ELF-1 (cell line): ENCODE measurements at places on chromosomes 2 and 18.

DNA sequence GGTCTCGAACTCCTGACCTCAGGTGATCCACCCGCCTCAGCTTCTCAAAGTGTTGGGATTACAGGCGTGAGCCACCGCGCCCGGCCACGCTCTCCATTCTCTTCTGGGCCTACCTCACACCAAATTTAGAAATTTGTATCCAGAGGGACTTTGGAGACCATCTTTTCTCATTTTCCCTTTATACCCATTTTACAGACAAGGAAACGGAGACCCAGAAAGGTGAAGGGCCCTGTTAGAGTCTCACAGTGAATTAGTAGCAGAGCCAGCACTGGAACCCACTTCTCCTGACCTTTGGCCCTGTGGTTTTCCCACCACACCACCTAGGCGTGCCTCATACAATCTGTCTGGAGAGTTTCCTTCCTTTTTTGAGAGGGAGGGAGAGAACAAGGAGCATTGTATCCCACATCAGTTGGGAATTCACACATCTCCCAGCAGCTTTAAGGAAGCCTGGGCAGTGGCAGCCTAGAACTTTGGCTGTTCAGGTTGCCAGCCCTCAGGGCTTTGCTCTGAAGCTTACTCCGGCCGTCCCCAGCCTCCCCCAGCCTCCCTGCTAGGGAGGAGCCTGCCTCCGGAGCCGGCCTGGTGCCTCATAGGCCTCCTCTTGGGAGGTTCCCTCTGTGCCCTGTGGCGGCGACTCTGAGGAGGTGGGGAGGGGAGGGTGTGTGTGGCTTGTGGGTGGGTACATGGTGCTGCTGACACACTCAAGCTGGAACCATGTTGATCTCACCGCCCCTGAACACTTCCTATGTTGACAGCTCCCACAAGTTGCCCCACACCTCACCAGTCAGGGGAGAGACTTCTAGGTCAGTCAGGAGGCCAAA lies 13.8 kb downstream of the FOSL2 start:
- peak; percentile 43 for DNase-seq

DNA sequence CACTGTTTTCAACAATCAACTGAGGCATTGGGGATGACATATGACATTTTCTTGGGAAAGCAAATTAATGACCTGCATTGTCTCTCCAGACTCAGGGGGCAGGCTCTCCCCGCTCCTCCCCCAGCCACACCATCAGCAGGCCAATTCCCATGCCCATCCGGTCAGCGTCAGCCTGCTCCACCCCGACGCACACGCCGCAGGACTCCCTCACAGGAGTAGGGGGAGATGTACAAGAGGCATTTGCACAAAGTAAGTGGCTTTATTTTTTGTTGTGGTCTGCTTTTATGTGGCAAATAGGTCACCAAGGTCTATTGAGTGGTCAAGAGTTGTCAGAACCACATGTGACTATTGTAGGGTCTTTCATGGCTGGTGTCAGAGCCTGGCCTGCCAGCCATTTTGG lies 165.1 kb downstream of the DTNA start:
- DNase-seq = no peak

DNA sequence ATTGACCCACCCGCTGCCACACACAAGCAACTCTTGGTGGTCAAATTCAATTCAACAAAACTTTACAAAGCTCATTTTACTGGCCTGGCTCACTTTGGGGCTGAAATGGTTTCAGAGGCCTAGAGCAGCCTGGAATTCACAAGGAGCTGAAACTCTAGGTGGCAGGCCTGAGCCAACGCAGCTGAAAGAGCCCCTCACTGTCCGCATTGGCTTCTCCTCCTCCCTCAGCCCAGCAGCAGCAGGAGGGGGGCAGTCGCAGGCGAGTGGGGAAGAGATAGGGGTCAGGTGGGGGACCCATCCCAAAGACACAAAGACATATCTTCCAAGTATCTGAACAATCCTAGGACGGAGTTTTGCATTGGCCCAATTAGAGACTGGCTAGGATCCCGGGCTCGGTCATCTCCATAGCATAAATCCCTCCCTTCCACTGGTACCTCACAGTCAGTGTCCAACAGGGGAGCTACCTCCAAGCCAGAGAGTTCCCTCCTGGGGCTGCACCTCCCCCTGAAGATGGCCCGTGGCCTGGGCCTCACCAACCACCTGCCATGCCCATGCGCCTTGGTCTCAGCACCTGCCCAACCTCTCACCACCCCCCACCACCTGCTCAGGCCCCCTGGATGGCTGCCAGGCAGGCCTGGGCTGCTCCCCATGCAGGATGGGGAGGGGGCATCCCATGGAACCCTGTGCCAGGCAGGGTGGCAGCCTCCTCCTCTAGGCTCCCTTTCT lies 113.4 kb downstream of the ZBTB7C start:
- peak; percentile 68 for DNase-seq

GRCh38 chr2:61763605-61764034 lies 90.2 kb downstream of the FAM161A start:
- DNase-seq = no peak

DNA sequence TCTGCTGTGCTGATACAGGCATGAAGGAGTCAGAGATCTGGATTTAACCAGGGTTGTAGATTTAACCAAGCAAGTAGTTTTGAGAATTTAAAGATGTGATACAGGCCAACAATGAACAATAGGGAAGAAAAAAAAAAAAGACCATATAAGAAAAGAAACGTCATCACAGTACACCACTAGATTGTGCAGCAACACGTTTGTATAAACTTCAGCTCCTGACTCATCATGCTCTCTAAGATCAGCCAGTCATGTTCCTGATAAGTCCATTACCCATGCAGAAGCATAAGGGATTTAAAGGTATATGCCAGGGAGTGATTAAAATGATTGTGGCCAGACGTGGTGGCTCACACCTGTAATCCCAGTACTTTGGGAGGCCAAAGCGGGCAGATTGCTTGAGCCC lies 22.3 kb upstream of the ERICH2 start:
- no peak for DNase-seq

DNA sequence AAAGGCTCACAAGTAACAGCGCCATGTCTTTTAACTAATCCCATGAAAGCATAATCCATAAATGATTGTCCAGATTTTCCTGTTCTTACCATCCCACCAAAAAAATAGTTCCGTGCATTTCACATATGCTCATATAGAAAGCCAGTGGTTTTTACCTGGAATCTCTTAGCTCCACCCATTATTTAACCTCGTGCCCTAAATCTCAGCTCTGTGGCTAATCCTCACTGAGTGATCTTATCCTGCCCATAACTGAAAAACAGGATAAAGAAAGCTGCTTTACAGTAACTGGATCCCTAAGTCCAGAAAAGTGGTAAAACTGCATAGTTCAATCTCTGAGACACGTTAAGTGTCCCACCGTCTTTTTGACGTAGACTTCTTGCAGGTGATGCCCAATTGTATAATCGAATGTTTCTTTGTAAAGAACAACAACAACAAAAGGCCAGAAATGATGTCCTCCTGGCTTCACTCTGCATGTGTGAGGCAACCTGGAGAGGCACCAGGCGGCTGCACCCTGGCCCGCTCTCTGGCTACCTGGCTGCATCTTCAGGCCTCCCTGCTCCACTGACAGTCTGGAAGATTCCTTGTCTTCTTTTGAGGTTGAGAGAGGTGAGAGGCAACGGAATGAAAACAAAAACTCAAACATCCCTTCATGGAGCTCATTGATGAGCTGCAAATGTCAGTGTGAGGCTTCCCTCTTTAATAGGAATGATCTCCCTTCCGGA lies 38.6 kb downstream of the FEZ2 start:
- no peak for DNase-seq

DNA sequence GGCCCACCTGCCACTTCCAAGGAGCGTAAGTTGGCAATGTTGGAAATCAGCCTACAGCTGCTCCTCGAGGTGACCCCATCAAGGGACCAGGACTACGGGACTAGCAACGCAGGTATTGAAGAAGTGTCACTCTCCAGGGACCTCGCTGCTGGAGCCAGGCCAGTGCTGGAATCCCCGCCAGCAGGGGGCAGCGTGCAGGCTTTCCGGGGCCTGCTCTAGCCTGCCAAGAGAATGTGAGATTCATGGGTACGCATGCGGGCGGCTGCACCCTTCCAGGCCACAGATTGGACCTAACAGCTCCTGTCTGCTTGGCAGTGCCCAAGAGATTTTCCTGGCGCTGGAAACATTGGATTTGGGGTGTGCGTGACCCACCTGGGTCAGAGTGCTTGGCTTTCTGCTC lies 182.8 kb upstream of the RAB12 start:
- peak; percentile 72 for DNase-seq

- DNase-seq = no peak
Observed at GRCh38 chr18:10588975-10589374, 63.1 kb downstream of the NAPG start.

DNA sequence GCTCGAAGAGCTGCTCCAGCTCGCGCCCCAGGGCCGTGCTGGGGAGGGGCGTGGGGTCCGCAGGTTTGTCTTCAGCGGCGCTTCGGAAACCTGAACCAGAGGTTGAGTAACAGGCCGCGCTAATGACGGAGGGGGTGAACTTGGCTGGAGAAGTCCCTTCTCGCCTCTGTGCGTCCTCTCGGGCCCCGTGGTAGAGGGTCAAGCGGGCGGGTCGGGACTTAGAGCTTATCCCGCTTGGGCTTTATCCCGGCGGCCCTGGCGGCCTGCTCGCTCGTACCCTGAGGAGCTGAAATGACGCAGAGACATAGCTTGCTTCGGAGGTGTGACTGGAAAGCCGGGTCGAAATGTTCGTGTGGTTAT lies 479 bp downstream of the RNMT start:
- DNase-seq = peak; percentile 72

GRCh38 chr18:45682181-45682580 lies 41.8 kb upstream of the SLC14A1 start:
- no peak for DNase-seq

DNA sequence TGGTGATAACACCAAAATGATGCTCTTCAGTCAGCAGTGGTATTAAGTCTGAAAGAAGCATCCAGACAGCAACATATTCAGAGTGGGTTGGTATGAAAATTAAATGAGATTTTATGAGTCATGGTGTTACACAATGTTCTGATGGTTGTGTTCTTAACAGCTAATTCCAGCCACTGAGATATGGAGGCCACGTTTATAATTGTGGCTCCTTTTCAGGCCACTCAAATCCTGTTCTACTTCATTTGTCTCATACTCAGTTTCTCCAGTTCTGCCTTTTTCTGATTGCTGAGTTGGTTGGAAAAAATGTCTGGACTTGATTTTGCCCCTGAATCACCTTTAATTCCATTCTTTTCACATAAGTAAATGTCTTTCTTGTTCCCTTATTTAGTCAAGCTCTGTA lies 162.7 kb upstream of the COL3A1 start:
- DNase-seq = no peak

- no peak for DNase-seq
Observed at GRCh38 chr2:106185475-106186184, 8.5 kb downstream of the UXS1 start.

DNA sequence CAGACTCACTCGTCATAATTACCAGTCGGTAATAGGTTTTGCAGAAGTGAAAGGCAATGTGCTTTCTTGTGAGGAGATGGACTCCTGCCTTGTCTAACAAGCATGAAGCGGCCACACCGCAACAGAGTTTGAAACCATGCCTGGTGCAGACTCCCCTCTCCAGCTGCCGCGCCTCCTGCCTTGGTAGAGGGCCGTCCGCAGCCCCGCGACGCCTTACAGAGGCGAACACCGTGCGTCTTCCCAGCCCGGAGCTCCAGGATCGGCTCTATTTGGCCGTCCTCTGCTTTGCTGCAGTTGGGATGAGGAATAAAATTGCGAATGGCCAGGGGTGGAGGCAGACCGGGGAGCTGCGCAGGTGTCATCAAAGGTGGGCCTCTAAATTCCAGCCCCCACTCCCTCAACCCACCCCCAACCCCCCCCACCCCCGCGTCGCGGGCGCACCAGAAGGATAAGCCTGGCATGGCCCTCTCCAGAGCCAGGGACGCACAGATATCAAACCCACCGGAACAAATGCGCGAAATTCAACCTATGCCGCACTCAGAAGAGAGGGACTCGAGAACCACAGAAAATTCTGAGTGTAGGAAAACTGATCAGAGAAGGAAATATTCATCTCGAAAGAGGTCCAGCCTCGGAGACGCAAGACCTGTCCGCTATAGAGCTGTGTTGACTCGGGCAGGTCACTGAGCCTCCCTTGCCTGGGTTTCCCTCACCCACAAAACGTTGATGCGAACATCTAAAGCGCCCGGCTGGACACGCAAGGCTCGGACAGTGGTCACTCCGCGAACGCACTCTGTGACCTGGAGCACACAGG lies 1.1 kb downstream of the TRABD2A start:
- DNase-seq = peak; percentile 50

GRCh38 chr2:113973810-113974209 lies 83.9 kb downstream of the ACTR3 start:
- DNase-seq = no peak

DNA sequence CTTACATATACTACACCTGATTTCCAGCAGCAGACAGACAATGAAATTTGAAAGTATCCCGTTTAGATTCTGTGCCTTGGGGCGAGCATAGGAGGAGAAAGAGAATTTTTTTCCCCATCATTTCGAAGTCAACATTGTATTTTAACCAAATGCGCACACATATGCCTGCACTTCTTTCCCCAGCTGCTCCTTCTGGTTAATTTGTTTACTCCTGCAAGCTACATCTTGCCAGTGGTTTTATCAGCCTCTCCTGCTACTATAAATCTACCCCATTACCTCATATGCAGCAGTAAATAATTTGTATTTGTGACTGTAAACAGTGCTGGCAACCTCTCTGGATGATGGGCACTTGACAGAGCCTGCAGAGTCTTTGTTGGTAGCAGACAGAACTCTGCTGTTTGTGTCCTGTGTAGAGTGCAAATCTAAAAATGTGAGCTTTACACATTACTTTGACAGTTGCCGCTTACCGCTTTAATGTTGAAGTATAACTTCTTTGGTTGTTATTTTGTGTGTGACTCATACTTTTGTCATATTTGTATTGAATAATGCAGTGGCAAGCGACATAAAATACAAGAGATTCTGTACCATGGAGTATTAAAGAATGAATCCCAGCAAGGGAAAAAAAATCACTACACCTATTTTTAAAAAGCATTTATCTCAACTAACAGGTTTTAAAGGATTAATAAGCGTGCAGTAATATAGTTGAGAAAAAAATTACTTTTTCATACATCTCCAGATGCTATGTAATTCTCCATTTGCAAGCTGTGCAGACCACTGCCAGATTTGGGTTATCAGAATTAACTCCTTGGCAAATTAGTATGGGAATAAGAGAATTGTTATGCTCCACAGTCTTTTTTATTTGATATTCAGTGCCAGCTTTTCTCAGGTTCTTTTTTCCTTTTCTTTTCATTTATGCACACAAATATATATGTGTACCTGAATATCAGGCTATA lies 536.8 kb downstream of the XIRP2 start:
- DNase-seq = no peak

DNA sequence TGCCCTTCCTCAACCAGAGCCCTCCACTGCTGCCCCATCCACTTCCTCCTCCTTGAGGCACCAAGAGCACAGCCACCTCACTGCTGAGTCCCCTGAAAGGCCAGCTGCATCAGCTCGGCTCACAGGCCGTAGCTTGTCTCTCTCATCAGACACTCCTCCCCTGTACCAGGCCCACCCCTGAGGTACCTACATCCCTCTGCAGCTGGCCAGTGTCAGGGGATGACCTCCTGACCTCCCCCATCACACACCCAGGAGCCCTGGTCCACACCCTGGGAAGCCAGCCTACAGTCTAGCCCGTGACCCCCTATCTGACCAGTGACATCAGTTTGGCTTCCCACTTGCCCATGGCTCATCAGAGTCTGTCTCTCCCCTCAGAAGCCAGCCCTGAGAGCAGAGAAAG lies 205.6 kb downstream of the TNS1 start:
- DNase-seq = no peak

GRCh38 chr2:170713543-170714380 lies 1.4 kb upstream of the SP5 start:
- peak; percentile 64 for DNase-seq

GRCh38 chr2:226048611-226049010 lies 649.1 kb downstream of the NYAP2 start:
- DNase-seq = no peak

GRCh38 chr2:75525434-75526310 lies 35.1 kb downstream of the EVA1A start:
- no peak for DNase-seq
